Epithelial cell of umbilical artery (primary cell): ENCODE measurements at places on chromosomes 16 and 17. TPM values are rescaled to one million over a fixed set of nuclear protein-coding genes. Genes with fewer than 3 reads are reported as not detected.

The KRTAP4-4 gene
- total RNA-seq = not detected in 2 replicates

The TMC8 gene
- total RNA-seq = under 0.01 and 0.76 TPM in 2 replicates

The OMG gene
- total RNA-seq = under 0.01 TPM in 1 of 2 replicates, not detected in the other

The PDILT gene
- not detected in 2 replicates for total RNA-seq

The EVPLL gene
- not detected in 2 replicates for total RNA-seq

The ACBD4 gene
- 2.6 and 5.2 TPM in 2 replicates for total RNA-seq

The MLKL gene
- 21.4 and 40.3 TPM in 2 replicates for total RNA-seq

The MYH13 gene
- not detected in 2 replicates for total RNA-seq

The GAS2L2 gene
- total RNA-seq = not detected in 2 replicates

The MYH8 gene
- not detected in 2 replicates for total RNA-seq
